ENCODE measurements at places on chromosomes 1 and 21. TPM values are rescaled to one million over a fixed set of nuclear protein-coding genes. Genes with fewer than 3 reads are reported as not detected.
A peak's percentile ranks its signal among the peaks of the same experiment; 100 is the strongest.

GRCh38 chr1:1683104-1683905 lies 9.3 kb downstream of the SLC35E2B start:
- no peak for DNase-seq

GRCh38 chr1:181452746-181453145 lies 30.6 kb upstream of the CACNA1E start:
- no peak for DNase-seq

- no peak for DNase-seq
These were observed 74.7 kb downstream of the RUNX1 start for GRCh38 chr21:34974162-34974981.

INSRR gene
- total RNA-seq: not detected

DNA sequence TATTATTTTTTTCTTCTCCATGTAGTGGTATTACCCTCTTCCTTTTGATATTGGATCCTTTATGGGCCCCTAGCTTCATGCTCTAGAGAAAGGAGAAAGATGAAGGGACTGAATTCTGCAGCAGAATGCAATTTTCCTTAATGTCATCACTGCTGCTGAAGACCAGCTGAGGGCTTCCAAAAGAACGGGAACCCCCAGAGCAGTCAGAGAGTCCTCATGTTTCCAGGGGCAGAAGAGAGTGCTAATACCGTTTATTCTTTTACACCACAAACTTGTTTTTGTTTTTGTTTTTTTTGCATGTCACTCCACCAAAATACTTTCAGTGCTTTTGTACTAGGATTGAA lies 21.1 kb upstream of the TBX15 start:
- DNase-seq: no peak

GRCh38 chr21:35135481-35135880 lies 86.4 kb upstream of the RUNX1 start:
- DNase-seq: no peak

DNA sequence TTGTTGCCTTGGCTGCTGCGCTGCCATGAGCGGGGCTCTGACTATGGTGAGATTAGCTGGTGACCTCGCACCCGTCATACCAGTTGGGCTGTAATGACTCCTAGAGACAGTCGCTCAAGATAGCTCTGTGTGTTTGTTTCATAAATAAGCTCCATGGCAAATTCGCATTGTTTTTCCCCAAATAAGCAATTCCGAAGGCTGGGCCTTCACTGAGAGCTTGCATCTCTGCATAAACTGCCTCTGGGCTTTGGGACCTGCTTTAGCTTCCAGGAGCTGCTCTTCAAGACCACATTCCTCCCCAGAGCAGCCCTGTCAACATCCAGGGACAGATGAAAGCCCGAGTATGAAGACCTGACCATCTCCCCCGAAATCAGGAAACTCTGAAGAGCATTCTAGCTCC lies 40.7 kb upstream of the SCCPDH start:
- no peak for DNase-seq

DNA sequence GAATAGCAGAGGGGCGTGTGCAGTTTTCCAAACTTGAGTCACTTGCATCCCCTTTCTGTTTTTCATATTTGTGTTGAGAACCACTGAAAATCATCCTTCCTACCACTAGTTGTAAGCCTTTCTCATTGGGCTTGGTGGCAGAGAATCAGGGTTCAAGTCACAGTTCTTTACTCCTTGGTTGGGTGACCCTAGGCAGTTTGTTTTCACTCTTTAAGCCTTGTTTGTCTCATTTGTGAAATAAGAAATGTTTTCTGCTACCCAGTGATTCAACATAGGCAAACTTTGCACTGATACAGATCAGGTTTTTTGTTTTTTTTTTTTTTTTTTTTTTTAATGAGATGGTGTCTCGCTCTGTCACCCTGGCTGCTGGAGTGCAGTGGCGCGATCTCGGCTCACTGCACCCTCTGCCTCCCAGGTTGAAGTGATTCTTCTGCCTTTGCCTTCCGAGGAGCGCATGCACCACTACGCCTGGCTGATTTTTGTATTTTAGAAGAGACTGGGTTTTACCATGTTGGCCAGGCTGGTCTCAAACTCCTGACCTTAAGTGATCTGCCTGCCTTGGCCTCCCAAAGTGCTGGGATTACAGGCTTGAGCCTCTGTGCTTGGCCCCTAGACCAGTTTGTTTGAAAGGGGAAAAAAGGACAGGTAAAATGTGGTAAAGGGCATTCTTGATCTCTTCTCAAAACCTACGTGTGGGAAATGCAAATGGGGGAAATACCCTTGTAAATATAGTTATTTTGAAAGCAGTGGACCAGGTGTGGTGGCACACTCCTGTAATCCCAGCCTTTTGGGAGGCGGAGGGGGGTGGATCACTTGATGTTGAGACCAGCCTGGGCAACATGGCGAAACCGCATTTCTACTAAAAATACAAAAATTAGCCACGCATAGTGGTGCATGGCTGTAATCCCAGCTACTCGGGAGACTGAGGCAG lies 3.2 kb downstream of the CLIC4 start:
- no peak for DNase-seq

- no peak for DNase-seq
These were observed 14.3 kb downstream of the ADARB1 start for GRCh38 chr21:45088729-45089128.

DNA sequence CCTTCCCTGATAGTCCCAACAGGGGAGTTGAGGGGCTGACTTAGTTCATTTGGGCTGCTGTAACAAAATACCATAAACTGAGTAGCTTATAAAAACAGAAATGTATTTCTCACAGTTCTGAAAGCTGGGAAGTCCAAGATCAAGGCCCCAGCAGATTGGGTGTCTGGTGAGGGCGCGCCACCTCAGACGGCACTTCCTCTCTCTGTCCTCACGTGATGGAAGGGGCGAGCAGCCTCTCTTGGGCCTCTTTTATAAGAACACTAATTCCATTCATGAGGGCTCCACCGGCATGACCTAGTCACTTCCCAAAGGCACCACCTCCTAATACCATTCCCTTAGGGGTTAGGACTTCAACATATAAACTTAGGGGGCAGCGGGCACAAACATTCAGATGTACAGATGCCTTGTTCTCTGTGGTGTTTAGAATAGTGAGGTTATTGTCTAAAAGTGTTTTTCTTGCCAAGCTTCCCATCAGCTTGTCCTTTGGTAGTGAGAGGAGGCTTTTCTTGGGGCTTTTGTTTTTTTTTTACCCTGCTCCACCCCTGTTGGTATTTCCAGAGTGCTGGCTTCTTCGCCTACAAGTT lies 20.3 kb downstream of the NIPAL3 start:
- DNase-seq: no peak

ZSCAN20 gene
- total RNA-seq: 9.1 TPM

DNA sequence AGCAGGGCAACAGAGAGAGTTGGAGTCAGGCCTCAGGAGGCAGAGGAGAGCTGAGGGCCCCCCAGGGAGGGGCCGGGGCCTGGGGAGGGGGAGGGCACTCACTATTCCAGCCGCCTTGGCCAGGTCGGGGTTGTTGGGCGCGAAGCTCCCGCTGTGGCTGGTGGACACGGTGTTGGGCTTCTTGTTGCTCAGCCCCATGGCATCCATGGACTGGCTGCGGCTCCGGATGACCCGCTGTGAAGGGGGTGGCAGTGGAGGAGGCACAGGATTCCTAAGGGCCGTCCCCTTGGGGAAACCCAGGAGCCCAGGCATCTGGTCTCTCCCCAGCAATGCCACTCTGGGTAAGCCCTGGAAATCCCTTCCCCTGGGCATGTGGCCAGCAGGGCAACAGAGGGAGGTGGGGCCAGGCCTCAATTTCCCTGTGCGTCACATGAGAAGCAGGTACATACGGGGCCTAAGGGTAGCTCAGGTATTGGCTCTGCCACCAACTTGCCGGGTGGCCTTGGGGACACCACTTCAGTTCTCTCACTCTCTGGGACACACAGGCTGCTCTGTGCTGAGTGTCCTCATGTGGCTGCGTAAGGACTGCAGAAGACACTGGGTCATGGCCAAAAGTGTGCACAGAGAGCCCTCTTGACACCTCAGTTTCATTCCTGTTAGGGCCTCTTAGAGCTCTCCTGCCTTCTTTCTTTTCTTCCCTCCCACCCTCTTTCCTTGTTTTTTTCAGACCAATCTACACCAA lies 63.0 kb downstream of the RAP1GAP start:
- no peak for DNase-seq

DNA sequence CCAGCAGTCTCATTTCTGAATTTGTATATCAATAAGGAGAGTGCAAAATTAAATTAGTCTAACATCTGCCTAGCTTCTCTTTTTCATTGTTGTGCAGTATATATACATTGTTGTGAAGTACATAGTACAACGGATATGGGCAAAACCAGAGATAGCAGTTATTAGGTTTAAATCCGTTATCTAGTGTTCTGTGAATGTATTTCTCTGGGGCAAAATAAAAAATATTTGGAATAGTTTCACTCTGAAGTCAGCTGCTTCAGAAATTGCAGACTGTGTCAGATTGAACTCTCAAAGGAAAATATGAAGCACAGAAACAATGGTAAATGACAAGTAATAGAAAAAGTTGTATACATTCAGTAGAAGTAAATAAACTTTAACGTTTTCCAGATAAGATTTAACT lies 836.5 kb upstream of the CXADR start:
- DNase-seq: no peak

DNA sequence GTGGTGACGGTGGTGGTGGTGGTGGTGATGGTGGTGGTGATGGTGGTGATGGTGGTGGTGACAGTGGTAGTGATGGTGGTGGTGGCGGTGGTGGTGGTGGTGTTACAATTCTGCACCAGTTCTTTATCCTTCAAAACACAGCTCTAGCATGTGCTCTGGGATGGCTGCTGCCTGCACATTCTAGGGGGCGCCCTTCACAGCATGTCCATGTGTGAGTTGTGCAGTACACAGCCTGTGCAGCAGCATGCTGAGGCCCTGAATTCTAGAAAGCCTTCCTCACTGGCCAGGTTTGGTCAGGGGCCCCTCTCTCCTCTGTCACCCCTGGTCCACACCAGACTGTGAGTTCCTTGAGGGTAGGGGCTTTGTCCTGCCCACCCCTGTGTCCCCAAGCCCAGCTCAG lies 67.7 kb downstream of the MATN1 start:
- DNase-seq: no peak

GRCh38 chr1:63877816-63878215 lies 104.0 kb downstream of the ROR1 start:
- peak; percentile 86 for DNase-seq

DNA sequence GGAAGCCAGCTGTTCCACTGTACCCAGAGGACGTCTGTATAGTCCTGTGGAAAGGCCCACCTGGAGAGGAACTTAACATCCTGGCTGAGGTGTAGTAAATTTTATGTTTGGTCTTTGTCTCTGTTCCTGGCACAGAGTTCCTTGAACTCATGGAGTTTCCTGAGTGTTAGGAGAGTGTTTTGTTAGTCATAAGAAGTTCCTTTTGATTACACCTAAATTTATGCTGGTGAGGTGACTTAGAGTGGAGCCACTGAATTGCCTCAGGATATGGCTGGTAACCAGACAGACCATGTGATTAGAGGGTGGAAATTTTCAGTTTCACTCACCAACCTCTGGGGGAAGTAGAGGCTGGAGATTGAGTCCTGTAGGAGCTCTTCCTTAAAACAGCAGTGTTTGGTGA lies 57.9 kb downstream of the RASAL2 start:
- no peak for DNase-seq

- peak; percentile 81 for DNase-seq
These were observed 212.7 kb upstream of the FGGY start for GRCh38 chr1:59083946-59084865.

GRCh38 chr1:241077386-241078147 lies 279.4 kb downstream of the RGS7 start:
- peak; percentile 21 for DNase-seq

DNA sequence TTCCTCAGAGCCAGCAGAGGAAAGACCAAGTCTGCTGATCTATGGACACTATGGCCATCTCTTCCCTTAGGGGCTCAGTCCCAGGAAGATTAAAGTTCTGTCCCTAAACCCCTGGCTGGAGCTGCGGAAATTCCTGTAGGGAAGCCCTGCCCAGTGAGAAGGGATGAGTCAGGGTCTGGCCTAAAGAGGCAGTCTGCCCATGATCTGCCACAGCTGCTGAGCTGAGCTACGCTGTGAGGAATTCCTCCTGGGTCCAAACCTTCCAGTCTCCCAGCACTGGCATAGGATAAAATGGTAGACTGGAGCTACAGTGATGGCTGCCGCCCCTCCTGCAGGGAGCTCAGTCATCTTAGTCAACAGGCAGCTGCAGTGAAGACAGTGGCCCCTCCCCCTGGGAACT lies 213.7 kb downstream of the BRINP2 start:
- DNase-seq: peak; percentile 16

DNA sequence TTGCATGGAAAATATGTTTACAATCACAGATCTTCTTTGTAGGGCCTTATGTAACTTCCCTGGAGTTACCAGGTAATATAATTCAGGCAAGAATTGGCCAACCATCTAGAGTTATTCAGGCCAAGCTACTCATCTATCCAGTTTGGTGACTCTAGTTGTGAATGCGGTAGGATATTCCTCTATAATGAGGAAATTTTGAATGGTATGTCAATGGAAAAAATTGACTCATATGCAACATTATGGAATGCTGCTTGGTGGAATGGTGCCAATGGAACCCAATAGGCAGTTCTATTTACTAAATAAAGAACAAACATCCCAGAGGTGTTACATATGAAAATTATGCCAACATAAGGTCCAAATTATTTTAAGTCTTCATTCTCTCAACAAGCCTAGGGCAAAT lies 5.6 kb upstream of the TNFSF18 start:
- no peak for DNase-seq

ZMYND12 gene
- not detected for total RNA-seq

DNA sequence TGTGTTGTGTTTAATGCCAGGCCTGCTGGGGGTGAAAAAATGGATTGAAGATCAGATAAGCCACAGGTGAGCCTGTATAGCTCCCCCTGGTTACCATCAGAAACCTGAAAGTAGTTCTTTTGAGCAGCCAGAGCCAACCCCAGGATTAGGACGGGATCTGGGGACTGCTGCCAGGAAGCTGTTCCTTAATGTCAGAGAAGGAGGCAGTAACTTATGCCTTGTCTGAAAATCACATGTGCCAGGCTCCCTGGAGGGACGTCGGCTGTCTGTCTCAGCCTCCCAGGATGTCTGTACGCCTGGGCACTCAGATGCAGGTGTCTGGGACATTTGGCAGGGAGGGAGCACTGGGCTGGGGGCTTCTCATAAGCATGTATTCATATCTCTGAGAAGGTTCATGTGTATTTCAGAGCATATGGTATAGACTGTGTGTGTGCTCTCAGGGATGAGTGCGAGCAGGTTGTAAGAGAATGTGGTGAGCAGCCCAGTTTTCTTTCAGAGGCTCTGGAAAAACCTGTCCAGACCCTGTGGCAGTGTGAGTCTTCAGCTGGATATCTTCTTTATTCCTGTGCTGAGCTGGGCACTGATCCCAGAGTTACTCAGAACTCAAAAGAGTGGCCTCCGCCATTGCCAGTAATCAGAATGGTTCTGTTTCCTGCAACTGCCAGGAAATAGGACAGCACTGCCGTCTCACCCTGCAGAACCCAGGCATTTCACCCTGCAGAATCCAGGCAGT lies 2.8 kb downstream of the FAM43B start:
- DNase-seq: no peak

All from Daoy (cell line).